Urinary bladder (tissue), 4 donors: ENCODE measurements at places on chromosomes 11 and 22. TPM values are rescaled to one million over a fixed set of nuclear protein-coding genes. Genes with fewer than 3 reads are reported as not detected.

GRCh38 chr11:44207292-44207691 lies 102.6 kb downstream of the ALX4 start:
- DNase-seq: no peak

DNA sequence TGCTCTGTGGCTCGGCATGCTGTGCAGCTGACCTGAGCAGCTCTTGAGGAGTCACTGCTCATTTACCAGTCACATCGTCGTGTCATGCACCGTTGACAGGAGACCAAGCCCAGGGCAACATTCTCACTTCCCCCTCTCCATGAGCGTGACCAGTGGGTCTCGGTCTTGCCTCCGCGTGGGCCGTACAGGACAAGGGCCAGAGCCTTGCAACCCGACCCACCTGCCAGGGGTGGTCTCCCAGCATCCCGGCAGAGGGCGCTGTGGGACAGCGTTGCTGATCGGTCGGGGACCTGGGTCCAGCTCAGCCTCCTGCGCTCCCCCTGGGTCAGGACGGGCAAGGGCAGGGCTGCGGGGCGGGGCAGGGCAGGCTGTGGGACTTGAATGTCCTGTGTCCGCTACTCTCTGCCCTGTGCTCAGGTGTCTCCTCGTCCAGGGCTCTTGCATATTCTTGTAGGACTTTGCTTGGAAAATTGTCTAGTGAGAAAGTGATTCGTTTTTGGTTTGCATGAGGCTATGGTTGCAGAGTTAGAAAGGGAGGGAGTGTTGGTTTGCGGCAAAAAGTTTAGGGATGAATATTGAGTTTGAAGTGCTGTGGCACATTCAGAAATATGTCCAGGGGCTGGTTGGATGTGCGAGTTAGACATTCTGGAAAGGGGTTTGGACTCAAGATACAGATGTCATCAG lies 16.2 kb downstream of the EIF4G2 start:
- no peak for DNase-seq

- peak; percentile 41 for DNase-seq
These were observed 5.2 kb downstream of the PCSK7 start for GRCh38 chr11:117226388-117227385.

Gene SMC1B
- polyA plus RNA-seq: not detected

- no peak for DNase-seq
These were observed 44.4 kb downstream of the CHRDL2 start for GRCh38 chr11:74686792-74687191.

DNA sequence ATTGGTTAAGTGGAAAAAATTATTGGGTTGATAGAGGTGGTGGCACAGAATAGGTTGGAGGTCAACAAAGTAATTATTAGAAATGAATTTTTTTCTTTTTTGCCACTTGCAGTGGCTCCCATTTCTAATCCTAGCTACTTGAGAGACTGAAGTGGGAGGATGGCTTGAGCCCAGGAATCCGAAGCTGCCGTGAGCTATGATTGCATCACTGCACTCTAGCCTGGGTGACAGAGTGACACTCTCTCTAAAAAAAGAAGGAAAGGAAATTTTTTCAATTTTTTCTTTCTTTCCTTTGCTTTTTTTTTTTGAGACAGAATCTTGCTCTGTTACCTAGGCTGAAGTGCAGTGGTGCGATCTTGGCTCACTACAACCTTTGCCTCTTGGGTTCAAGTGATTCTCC lies 2.2 kb upstream of the BCO2 start:
- no peak for DNase-seq
